ENCODE measurements at places on chromosomes 2 and 18. TPM values are rescaled to one million over a fixed set of nuclear protein-coding genes. Genes with fewer than 3 reads are reported as not detected.

AGXT gene
- total RNA-seq, result not detected

ZNF804A gene
- not detected for total RNA-seq

IL36G gene
- total RNA-seq, result not detected

TSGA10 gene
- total RNA-seq, result 3.4 TPM

GCA gene
- 7.6 TPM for total RNA-seq

MEIS1 gene
- 41.7 TPM for total RNA-seq

SLC5A7 gene
- 0.19 TPM for total RNA-seq
